PC-9 (cell line): ENCODE measurements at places on chromosomes 4 and X. TPM values are rescaled to one million over a fixed set of nuclear protein-coding genes. Genes with fewer than 3 reads are reported as not detected.

Gene TLR1
- total RNA-seq = 3.0 and 3.9 TPM in 2 replicates

Gene RPL34
- total RNA-seq = 672 and 676 TPM in 2 replicates

Gene CCSER1
- 4.1 and 5.9 TPM in 2 replicates for total RNA-seq

Gene GUCY1A1
- 0.17 and 0.43 TPM in 2 replicates for total RNA-seq

Gene SLC10A4
- total RNA-seq = 0.23 TPM in 1 of 2 replicates, not detected in the other

Gene MTMR8
- total RNA-seq = 0.58 and 1.9 TPM in 2 replicates

DNA sequence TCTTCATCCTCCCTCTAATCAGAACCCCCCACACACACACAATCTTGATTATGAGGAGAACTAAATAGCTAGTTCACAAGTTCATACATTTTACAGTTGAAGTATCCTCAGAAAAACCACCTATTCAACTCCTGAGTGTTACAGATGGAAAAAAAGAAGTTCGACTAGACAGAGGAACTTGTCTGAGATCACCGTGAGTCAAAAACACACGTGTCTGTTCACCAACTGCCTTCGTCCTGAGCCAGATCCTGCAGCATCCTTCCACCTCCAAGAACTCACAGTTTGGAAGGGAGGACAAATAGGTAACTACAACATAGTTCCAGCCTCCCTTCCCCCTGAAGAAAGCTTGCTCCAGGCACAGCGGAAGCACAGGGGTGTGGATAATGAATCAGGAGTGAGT is 19.0 kb upstream of the IRAK1 start:
- DNase-seq = no peak
- no peaks in the 10 kb centered on the region for H3K4me1 ChIP-seq
- no peaks in the 10 kb centered on the region for H3K36me3 ChIP-seq
- H3K27ac ChIP-seq = no peak overlapping the region
- H3K27me3 ChIP-seq = no peaks in the 10 kb centered on the region
- no peak overlapping the region for H3K4me3 ChIP-seq

DNA sequence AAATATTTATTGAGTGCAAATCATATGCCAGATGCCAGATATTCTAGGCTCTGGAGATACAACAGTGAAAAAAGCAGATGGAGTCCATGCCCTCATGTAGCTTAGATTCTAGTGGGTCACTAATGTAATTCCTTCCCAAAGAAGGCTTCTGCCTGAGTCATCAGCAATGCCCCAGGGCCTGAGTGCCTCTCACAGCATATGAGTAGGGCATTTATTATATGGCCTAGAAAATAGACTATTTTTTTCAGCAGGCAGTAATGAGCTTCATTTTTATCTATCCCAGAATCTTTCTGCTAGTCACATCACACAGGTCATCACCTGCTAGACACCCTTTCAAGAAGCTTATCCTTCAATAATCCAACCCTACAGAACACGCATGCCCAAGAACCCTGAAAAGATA is 22.3 kb downstream of the TMEM31 start:
- DNase-seq = no peak
- H3K4me3 ChIP-seq = no peak overlapping the region
- 0 out of 2 replicates have a peak, but pooled peaks cover 3% of the 10 kb centered on the region for H3K27me3 ChIP-seq
- H3K36me3 ChIP-seq = no peaks in the 10 kb centered on the region

DNA sequence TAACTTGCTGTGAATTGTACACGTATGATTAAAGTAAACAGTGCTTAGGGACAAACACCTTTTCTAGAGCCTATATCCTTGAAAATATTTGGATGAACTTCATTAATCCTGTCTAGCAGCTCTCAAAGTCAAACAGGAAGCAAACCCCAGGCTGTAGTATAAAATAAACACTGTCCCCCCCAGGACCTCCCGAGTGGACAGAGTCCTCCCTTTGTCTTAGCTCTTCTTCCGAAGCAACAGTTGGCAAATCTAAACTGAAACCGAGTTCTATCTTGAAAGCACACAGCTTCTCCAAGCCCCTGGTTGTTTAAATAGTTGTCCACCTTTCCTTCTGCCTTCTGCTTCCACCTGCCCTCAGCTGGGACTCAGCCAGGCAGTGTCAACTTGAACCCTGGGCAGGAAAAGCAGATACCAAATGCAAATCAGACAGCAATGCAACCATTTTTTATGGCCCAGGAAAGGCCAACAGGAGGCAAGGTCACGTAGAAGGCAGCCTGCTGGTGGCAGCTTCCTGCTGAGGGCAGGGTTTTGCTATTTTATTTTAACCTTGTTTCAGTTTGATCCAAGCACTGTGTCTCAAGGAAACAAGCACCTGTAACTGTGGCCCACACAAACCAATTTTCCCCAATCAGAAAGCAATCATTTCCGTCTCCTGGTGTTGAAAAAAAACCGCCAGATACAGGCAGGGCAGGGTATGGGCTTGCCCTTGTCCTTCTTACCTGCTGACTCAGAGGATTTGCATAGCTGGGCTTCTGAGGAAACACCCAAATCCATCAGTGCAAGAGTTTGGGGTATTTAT is 110.3 kb upstream of the KIT start:
- no peaks in the 10 kb centered on the region for H3K4me1 ChIP-seq
- no peaks in the 10 kb centered on the region for H3K27me3 ChIP-seq
- H3K4me3 ChIP-seq = no peak overlapping the region
- no peak for DNase-seq
- no peak overlapping the region for H3K27ac ChIP-seq

DNA sequence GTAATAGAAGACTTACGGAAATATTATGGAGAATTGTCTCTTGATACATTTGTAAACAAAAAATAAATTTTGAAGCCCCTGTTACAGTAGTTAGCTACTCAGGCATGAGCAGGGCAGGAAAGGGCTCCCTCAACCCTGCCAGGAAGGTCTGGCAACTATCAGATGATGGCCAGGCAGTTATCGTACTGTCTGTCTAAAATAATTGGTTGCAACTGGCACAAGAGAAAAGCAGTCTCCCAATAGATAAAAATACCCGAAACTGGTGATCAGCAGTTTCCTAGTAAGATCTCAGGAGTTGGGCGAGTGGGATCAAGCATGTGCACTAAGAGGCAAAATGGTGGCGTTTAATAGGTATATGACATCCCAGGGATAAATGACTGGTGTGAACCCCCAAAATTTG is 1336.3 kb downstream of the C4orf33 start:
- no peak overlapping the region for H3K27ac ChIP-seq
- DNase-seq = no peak
- H3K4me3 ChIP-seq = no peak overlapping the region
- H3K4me1 ChIP-seq = no peaks in the 10 kb centered on the region
- H3K36me3 ChIP-seq = no peaks in the 10 kb centered on the region

DNA sequence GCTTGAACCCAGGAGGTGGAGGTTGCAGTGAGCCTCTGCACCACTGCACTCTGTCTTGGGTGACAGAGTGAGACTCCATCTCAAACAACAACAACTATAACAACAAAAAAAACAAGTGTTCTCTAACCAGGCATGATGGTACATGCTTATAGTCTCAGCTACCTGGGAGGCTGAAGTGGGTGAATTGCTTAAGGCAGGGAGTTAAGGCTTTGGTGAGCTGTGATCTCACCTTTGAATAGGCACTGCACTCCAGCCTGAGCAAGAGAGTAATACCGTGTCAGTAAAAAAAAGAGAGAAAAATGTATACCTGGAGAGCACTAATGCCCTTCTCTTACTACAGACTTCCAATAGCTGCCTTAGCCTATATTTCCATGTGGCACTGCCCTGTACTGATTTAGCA is 18.9 kb upstream of the USP9X start:
- H3K27me3 ChIP-seq = no peaks in the 10 kb centered on the region
- H3K4me3 ChIP-seq = no peak overlapping the region
- H3K36me3 ChIP-seq = no peaks in the 10 kb centered on the region
- H3K4me1 ChIP-seq = no peaks in the 10 kb centered on the region
- H3K27ac ChIP-seq = no peak overlapping the region
- no peak for DNase-seq

GRCh38 chrX:25925946-25926345 is 212.2 kb upstream of the MAGEB18 start:
- no peak overlapping the region for H3K27ac ChIP-seq
- H3K4me3 ChIP-seq = no peak overlapping the region
- no peaks in the 10 kb centered on the region for H3K36me3 ChIP-seq
- no peaks in the 10 kb centered on the region for H3K4me1 ChIP-seq

DNA sequence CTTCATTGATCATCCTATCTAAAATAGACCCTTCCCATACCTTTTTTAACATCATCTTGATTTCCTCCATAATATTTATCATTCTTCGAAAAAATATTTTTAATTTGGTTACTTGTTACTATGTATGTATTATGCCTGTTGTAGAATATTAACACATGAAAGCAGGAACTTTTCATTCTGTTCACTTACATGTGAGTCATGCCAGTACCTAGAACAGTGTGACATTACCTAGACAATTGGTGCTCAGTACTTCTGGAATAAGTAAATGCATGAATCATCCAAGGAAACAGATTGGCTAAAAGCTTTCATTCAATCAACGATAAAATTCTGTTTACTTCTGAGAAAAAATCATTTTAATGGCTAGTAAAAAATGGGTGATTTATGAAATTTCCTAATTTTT is 76.4 kb downstream of the CXXC4 start:
- H3K27ac ChIP-seq = no peak overlapping the region
- DNase-seq = no peak
- H3K4me1 ChIP-seq = no peaks in the 10 kb centered on the region; the same call in 1 of the 2 replicates
- H3K27me3 ChIP-seq = no peaks in the 10 kb centered on the region
- H3K4me3 ChIP-seq = no peak overlapping the region

DNA sequence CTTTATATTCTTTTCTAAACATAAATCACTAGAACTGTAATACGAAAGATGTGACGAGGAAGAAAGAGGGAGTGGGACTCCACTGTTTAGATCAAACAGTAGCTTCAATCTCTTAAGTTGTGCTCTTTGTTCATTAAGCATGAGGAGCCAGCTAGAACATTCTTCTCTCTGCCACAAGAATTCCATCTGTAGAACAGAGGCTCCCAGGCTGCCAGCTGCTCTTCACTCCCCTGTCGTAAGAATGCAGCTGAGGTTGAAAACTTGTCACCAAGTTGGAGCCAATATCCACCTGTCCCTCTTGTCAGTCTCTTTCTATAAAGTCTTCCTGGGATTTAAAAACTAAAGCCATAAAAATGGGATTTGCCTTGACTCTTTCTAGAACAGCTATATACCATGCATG is 65.0 kb upstream of the SEC24B start:
- DNase-seq = no peak
- H3K27me3 ChIP-seq = no peaks in the 10 kb centered on the region
- no peak overlapping the region for H3K4me3 ChIP-seq
- H3K4me1 ChIP-seq = no peaks in the 10 kb centered on the region
- H3K27ac ChIP-seq = no peak overlapping the region

DNA sequence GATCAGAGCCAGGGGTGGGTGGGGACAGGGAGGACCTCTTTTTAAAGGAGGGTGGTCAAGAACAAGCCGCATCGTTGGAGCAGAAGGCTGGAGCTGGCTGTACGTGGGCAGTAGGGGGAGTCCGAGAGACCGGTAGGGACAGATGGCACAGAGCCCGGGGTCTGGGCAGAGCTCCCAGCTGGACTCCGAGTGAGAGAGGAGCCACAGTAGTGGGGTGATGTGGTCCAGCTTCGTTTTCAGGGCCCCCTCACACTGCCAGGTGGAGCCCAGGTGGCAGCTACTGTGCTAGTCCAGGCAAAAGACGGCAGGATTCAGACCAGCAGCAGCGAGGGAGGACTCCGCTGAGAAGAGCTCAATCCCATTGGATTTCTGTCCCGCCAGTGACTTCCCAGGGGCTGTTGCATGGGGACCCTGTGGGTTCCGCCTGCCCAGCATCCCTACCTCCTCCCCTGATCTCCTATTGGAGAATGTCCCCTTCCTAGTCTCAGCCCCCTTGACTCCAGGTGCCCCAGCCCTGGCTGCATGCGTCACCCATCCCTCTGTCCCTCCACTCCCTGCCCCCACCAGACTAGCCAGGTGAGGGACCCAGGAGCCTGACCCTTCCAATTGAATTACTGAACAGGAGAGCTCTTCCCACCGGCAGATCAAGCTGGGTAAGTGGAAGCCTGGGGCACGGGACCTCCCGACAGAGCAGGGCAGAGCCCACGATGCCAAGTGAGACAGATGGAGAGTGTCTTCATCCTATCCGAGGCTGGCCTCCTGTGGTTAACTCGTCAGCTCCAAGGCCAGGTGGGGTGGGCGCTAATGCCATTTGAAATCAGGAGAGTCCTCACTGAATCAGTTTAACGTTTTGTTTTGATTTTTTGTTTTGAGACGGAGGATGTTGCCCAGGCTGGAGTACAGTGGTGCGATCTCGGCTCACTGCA is 2.9 kb downstream of the ARHGAP4 start:
- H3K4me3 ChIP-seq = no peak overlapping the region
- 0 out of 2 replicates have a peak, but pooled peaks cover 7% of the 10 kb centered on the region for H3K4me1 ChIP-seq
- H3K36me3 ChIP-seq = no peaks in the 10 kb centered on the region
- no peak for DNase-seq
- no peak overlapping the region for H3K27ac ChIP-seq

DNA sequence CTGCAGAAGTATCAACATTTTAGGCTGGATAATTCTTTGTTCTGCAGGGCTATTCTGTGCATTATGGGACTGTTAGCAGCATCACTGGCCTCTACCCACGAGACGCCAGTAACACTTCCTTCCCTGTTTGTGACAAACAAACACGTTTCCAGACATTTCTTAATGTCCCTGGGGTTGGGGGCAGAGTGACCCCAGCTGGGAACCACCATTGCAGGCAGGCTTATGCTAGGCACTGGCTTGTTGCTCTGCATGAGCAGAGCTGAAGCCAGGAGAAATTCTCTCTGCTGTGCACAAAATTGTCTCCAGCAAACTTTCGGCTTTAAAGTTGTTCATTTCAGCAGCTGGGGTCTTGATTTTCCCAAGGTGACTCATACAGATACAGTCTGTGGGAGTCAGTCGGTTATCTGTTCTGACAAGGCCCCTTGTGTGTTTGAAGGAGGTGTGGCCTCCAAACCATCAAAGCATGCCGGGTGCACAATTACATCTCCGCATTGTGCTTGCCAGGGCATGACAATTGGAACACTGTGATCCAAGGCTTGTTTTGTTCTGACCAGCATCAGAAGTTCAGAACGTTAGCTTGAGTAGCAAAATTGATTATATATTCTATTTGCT is 156.4 kb upstream of the BOD1L1 start:
- H3K36me3 ChIP-seq = no peaks in the 10 kb centered on the region
- H3K4me3 ChIP-seq = no peak overlapping the region
- no peak for DNase-seq
- H3K27me3 ChIP-seq = no peaks in the 10 kb centered on the region

- no peak overlapping the region for H3K4me3 ChIP-seq
- no peak overlapping the region for H3K27ac ChIP-seq
- DNase-seq = no peak
- no peaks in the 10 kb centered on the region for H3K4me1 ChIP-seq
Measured at GRCh38 chrX:375181-376036, 11.3 kb downstream of the PPP2R3B start.

GRCh38 chr4:2847302-2847871 is 3.7 kb downstream of the ADD1 start:
- no peaks in the 10 kb centered on the region for H3K36me3 ChIP-seq
- no peak overlapping the region for H3K4me3 ChIP-seq
- peaks cover 9% of the 10 kb centered on the region; the same call in 1 of the 2 replicates for H3K4me1 ChIP-seq
- no peaks in the 10 kb centered on the region for H3K27me3 ChIP-seq
- H3K27ac ChIP-seq = no peak overlapping the region
- no peak for DNase-seq

GRCh38 chr4:5120468-5120867 is 69.2 kb downstream of the STK32B start:
- DNase-seq = no peak
- H3K4me1 ChIP-seq = no peaks in the 10 kb centered on the region
- H3K4me3 ChIP-seq = no peak overlapping the region
- H3K36me3 ChIP-seq = no peaks in the 10 kb centered on the region
- H3K27me3 ChIP-seq = peaks cover 14% of the 10 kb centered on the region; the same call in 1 of the 2 replicates
